ENCODE measurements at places on chromosomes 12 and 14.

GRCh38 chr12:111339321-111339938 lies 29.5 kb downstream of the PHETA1 start:
- no peak for DNase-seq

GRCh38 chr12:11486623-11487444 lies 91.5 kb upstream of the PRB2 start:
- peak; percentile 71 for DNase-seq

GRCh38 chr12:67702136-67702535 lies 53.6 kb downstream of the DYRK2 start:
- no peak for DNase-seq

GRCh38 chr12:42761601-42762350 lies 172.2 kb upstream of the PRICKLE1 start:
- no peak for DNase-seq

- DNase-seq: peak; percentile 32
These were observed 131.6 kb downstream of the PPFIA2 start for GRCh38 chr12:81627336-81628189.

DNA sequence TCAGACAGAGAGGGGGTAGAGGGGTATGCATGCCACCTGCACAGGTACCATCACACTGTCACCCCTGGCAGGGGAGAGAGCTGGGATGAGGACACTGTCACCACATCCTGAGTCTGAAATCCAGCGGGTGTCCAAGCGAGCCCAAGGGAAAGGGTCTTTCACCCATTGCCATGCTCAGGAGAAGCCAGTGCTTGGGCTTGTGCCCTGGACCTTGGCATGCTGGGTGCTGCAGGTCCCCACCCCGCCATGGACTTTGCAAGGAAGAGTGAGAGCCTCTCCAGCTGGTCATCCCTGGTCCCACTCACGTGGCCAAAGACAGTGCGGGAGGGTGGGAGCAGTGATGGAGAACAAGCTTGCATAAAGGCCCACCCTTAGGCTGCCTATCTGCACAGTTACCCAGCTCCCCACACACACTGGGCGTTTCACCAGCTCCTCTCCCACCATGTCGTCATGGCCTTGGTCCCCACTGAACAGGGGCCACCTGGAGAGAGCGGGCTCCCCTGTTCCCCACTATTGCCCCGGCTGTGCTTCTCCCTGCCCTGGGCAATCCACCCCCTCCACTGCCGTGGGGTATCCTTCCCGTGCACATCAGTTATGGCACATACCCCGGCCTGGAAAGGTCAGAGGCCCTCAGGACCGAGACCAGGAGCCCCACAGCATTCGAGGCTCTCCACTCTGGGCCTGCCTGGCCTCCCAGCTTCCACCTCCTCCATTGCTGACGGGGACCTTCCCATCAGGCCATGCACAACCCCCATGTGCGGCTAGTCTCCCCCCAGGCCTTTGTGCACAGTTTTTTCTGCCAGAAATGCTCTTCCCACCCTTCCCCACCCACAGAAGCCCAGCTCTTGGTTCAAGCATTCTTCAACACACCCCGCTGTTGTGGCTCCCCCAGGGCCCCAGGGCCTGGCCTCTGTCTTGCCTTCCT lies 58.6 kb upstream of the BCL11B start:
- no peak for DNase-seq

DNA sequence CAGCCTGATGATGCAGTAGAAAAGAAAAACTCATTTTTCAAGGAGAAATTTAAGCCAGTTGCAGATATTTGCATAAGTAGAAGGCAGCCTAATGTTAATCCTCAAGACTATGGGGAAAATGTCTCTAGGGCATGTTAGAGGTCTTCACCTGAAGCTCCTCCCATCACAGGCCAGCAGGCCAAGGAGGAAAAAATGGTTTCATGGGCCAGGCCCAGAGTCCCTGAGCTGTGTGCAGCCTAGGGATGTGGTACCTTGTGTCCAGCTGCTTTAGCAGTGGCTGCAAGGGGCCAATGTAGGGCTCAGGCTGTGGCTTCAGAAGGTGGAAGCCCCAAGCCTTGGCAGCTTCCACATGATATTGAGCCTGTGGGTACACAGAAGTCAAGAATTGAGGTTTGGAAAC lies 1946.7 kb upstream of the FLRT2 start:
- no peak for DNase-seq
